ENCODE measurements at places on chromosomes 5 and 9. TPM values are rescaled to one million over a fixed set of nuclear protein-coding genes. Genes with fewer than 3 reads are reported as not detected.

SLC28A3 gene
- total RNA-seq: not detected

ZBED3 gene
- total RNA-seq: 3.7 TPM

ZDHHC11 gene
- 13.3 TPM for total RNA-seq

TMEM171 gene
- not detected for total RNA-seq

N4BP3 gene
- total RNA-seq: 3.8 TPM

HRH2 gene
- 2.9 TPM for total RNA-seq
